GM23248 (cell line): ENCODE measurements at places on chromosomes 3 and 15.

DNA sequence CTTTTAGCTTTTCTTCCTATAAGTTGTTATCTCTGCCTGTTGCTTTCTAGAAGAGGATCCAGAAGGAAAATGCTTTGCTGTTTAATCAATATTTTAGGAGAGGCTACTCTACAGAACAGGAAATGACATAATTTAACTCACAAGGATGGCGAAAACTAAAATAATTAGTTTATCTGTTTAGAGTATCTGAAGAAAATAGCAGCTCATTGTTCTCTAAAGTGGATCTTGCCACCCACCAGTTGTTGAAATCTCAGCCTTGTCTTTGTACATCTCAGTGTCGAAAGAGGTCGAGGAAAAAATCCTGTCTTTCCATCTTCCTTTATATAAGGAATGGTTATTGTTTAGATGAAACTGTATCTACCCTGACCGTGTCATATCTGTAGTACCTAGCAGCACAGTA lies 126.6 kb downstream of the ZNF609 start:
- DNase-seq, result peak; percentile 11

DNA sequence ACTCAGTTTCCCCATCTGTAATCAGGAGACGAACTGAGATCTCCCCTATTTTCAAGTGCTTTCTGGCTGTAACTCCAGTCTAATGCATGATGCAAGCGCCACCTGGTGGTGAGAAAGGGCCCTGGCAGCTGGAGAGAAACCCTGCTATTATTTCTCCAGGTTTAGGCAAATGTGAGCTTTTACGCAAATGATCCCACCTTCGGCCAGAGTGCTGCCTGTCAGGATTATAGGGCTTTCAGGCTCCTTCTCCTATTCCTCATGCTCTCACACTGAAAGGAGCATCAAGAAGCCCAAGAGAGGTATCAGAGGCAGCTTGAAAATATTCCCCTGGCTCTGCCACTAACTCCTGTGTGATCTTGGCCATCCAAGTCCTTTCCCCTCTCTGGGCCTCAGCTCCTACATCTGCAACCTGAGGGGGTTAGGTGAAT lies 93.9 kb upstream of the RASGRF1 start:
- peak; percentile 69 for DNase-seq

GRCh38 chr15:39589193-39589814 lies 8.4 kb downstream of the THBS1 start:
- peak; percentile 39 for DNase-seq

- DNase-seq, result no peak
Observed at GRCh38 chr15:27672537-27672936, 426.6 kb downstream of the OCA2 start.

GRCh38 chr15:84981711-84982300 lies at the start of gene PDE8A:
Gene PDE8A, plus strand, starts transcription at chr15:84981856. Its CDS starts 307 bp downstream, at chr15:84982163.
- peak; percentile 83 for DNase-seq
